ENCODE measurements at places on chromosomes 2 and 18.

GRCh38 chr2:134470561-134471168, 216.8 kb downstream of the MGAT5 start:
- no peak for DNase-seq

- no peak for DNase-seq
These were observed 48.4 kb upstream of the SPTBN1 start for GRCh38 chr2:54407693-54408092.

- no peak for DNase-seq
These were observed 299.5 kb downstream of the CCDC102B start for GRCh38 chr18:69097349-69097748.

DNA sequence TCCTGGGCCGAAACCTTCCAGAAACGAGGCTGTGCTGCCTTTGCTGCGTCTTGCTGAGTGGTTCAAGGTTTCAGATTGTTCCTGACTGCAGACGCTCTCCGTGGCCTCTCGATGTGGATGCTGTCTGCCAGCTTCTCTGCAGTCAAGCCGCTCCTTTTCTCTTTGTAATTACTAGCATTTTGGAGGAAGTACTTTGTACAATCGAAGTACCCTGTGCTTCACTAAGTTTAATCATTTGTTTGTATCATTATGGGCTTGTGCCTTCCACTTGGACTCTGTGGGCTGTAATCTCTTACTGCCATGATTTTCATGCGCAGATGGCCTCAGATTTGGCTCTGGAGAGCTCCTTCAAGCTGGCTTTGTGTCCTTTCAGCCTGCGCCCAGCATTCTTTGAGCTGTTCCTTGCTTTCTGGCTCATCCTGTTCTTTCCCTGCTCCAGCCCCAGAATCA, 49.3 kb downstream of the TRAF3IP1 start:
- DNase-seq = no peak

GRCh38 chr18:24491927-24492834, 31.7 kb downstream of the HRH4 start:
- peak; percentile 41 for DNase-seq

GRCh38 chr2:19839438-19839837, 62.3 kb downstream of the TTC32 start:
- DNase-seq = no peak

GRCh38 chr2:205717175-205717846, 35.0 kb downstream of the NRP2 start:
- DNase-seq = no peak

DNA sequence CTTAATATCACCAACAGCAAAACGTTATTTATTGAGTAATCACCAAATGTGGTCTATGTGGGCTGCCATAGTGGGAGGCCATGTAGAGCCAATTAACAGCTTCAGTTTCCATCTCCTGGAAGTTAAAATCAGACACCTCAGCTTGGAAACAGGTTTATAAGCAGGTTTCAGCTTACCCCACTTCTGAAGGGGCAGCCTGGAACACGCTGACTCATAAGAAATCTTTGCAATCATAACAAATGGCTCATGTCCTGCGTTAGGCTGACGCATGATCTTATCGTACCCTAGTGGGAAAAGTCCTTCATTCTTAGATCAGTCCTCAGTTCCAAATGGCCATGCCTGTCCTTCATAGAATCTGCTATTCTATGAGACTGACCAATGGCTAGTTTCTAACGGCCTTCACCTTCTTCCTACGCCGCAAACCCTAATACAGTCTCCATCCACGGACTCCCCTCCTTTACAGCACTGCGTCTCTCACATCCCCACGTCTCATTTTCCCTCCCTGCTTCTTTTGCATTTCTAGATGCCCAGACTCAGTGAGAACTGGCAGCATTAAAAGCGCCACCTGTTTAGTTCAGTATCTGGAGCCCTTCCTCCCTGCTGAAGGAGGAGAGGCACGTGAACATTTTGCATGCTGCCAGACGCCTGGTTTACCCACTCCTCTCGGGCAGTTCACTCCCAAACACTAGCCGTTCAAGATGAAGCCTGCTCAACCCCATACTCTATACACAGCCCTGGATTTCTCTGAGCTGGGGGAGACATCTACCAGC, 24.2 kb upstream of the BZW1 start:
- no peak for DNase-seq

GRCh38 chr2:64522843-64523428, 1.2 kb upstream of the AFTPH start:
- peak; percentile 98 for DNase-seq

- no peak for DNase-seq
These were observed 70.6 kb upstream of the KLF7 start for GRCh38 chr2:207236156-207236935.

- no peak for DNase-seq
These were observed 43.3 kb upstream of the ZFP36L2 start for GRCh38 chr2:43269706-43270105.

DNA sequence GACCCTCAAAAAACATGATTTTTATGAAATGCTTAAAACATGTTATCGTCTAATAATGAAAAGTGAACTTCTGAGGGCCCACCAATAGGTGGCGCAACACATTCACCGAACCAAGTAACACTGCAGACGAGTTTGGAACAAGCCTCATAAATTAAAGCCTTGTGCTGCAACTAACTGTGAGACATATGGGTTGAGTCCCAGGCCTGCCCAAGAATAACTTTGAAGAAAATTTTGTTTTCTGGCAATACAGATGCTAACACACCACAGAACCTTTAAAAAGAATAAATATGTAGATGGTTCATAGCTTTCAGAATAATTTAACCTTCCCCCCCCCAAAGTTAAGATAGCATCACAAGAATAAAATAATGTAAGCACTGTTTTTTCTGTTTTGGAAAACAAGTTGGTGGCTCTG, 285.9 kb downstream of the RNF144A start:
- peak; percentile 24 for DNase-seq

DNA sequence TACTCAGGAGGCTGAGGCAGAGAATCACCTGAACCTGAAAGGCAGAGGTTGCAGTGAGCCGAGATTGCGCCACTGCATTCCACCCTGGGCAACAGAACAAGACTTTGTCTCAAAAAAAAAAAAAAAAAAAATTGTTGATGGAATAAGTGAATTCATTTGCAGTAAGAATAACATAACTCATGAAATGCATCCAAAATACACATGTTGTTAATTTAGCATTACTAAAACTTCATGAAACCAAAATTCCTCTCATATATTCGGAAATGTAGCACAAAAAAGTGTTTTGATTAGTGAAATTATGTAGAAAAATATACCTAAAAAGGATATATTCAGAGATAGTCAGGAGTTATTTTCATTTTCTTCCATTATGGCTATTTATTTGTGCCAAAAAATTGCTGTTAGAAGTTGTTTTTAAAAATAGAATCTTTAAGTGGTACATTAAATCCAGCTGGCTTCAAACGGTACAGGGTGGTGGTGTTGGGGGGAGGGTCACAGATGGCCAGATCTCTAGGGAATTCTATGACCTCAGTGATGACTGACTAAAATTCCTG, 78.2 kb upstream of the UGP2 start:
- no peak for DNase-seq

- DNase-seq = no peak
These were observed 1.7 kb downstream of the STAM2 start for GRCh38 chr2:152173831-152174230.

GRCh38 chr2:61841286-61841685, 12.6 kb downstream of the FAM161A start:
- no peak for DNase-seq

DNA sequence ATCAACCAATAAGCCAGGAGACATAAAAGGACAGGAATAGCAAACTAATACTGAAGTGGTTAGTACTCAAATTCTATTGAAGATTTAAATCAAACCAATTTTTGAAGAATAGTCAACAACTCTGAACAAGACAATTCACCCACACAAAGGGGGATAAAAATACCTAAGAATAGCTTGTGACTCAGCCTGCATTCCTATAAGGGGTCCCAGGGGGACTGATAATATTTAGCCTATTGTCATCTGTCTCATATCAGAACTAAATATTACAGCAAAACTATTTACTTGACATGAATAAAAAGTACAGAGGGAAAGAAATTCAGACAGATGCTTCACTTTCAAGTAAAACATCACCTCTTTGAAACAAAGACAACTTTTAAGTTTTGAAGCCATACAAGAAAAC, 7.7 kb downstream of the ITSN2 start:
- DNase-seq = no peak

DNA sequence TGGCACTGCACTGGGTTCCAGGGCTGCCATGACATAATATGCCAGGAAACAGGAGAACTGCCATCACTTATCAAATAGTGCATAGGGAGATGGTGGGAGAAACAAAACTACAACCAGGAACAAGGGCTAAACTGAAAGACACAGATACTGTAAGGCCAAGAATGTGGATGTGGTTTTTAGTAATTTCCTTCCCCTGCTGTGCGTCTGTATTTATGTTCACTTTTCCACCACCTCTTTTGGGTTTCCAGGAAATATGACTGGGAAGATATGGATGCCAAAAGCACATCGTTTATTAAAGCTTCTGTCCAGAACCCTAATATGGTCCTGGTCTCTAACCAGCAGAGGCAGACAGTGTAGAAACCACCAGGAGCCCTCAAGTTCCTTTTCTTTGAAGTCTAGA, 759.7 kb upstream of the FANCL start:
- DNase-seq = no peak

DNA sequence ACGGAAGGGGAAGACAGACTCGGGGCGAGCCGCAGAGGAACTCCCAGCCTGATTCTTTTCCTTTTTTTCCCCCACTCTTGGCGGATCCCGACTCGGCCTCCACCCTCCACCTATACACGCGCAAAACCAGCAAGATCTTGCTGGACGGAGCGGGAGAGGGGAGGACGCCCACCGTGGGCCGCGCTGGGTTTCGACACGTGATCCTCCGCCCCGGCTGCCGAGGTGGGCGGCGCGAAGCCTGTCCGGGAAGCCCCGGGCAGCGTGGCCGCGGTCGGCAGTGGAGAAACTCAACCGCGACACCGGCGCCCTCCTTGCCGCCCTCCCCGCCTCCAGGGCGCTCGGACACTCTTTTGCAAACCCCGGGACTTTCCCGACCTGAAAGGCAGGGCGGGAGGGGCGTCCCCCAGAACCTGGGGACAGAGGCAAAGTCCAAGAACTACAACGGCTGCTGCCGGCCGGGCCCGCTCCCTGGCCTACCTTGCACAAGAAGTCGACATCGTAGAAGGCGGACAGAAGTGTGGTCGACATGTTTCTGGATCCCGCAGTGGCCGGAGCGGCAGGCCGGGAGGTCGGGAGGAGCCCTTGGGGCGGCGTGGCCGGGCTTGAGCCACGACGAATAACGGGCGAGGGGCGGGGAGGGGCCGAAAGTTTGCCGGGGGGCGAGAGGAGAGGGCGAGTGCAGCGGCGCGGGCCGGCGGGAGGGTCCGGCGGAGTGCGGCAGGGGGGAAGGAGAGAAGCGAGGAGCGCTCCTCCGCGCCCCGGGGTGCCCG, 433 bp downstream of the ZFP36L2 start:
- DNase-seq = peak; percentile 75

DNA sequence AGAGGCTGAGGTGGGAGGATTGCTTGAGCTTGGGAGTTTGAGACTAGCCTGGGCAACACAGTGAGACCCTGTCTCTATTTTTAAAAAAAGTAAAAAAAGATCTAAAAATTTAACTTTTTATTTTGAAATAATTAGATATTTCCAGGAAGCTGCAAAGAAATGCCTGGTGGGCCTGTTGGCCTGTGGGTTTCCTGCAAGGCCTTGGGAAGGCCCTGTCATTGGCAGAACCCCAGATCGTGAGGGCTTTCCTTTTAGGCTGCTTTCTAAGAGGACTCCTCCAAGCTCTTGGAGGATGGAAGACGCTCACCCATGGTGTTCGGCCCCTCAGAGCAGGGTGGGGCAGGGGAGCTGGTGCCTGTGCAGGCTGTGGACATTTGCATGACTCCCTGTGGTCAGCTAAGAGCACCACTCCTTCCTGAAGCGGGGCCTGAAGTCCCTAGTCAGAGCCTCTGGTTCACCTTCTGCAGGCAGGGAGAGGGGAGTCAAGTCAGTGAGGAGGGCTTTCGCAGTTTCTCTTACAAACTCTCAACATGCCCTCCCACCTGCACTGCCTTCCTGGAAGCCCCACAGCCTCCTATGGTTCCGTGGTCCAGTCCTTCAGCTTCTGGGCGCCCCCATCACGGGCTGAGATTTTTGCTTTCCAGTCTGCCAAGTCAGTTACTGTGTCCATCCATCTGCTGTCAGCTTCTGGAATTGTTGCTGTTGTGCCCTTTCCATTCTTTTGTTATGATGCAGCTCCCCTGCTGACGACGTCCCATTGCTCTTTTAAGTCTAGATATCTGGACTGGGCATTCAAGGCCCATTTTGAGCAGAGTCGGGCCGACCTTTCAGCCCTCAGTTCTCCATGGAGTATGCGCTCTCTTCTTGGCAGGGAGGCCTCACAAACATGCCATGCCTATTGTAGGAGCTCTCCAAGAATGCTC, 6.6 kb downstream of the PROC start:
- DNase-seq = no peak

DNA sequence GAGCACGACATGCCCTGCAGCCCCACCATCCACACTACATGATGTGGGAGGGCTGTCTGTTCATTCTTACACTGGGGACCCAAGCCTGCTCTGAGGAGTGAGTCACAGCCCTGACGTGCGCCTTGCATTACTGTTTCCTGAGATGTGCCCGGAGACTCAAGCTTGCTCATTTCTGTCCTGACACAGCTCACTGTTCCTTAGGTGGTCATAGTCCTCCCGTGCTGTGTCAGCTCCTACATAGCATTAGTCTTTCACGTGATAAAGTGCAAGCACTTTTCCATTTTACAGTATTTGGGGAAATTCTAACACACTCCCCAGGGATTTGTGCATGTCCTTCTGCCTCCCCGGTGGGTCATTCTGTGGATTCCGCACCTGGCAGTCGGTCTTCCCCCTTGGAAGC, 46.2 kb upstream of the TRIM43B start:
- DNase-seq = no peak

DNA sequence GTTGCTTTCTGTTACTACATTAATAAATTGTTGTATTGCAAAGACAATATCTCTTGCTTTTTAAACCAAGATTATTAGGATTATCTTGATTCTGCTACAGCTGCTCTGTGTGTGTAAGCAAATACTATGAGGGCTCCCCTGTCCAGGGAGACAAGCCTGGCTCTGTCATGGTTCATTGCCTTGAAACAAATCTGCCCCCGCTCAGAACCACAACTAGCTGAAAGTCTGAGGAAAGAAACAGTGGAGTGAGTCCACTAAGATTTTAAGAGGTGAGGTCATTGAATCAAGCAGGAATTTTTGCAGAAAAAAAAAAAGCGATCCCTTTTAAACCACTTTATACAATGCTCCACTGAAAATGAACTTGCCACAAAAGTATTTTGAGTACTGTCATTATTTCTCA, 30.8 kb upstream of the LRRTM4 start:
- no peak for DNase-seq

All from NCI-H526 (cell line).